ENCODE measurements at places on chromosomes 11 and 22.
A peak's percentile ranks its signal among the peaks of the same experiment; 100 is the strongest.

GRCh38 chr11:127888386-127888785 lies 699.0 kb downstream of the ETS1 start:
- no peak for DNase-seq

- no peak for DNase-seq
These were observed 235.7 kb upstream of the CADM1 start for GRCh38 chr11:115739878-115740277.

GRCh38 chr22:42022162-42022847 lies 23.7 kb downstream of the WBP2NL start:
- no peak for DNase-seq

DNA sequence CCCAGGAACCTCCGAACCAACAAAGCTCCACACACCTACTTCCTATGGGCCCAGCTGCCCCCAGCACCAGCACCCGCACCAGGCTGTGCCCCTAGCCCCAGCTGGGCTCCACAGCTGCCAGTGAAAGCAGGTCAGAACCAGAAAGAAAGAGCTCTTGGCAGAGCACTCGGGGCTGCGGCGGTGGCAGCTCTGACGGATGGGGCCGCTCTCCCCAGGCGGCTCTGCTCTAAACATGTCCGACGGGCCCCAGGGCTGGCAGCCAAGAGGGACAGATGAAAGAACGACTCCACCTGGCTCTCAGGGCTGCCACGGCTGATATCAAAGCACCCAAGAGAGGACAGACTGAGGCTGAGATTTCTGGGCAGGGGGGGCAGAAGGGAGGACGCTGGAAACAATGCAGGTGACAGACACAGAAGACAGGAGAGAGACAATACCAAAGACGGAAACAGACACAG lies 25.7 kb downstream of the LRFN4 start:
- no peak for DNase-seq

GRCh38 chr22:50547263-50547985 lies 1.7 kb downstream of the KLHDC7B start:
- no peak for DNase-seq

- no peak for DNase-seq
These were observed 138.8 kb downstream of the LRRC4C start for GRCh38 chr11:41320653-41321052.

GRCh38 chr11:114272311-114272710 lies 23.9 kb upstream of the NNMT start:
- no peak for DNase-seq

DNA sequence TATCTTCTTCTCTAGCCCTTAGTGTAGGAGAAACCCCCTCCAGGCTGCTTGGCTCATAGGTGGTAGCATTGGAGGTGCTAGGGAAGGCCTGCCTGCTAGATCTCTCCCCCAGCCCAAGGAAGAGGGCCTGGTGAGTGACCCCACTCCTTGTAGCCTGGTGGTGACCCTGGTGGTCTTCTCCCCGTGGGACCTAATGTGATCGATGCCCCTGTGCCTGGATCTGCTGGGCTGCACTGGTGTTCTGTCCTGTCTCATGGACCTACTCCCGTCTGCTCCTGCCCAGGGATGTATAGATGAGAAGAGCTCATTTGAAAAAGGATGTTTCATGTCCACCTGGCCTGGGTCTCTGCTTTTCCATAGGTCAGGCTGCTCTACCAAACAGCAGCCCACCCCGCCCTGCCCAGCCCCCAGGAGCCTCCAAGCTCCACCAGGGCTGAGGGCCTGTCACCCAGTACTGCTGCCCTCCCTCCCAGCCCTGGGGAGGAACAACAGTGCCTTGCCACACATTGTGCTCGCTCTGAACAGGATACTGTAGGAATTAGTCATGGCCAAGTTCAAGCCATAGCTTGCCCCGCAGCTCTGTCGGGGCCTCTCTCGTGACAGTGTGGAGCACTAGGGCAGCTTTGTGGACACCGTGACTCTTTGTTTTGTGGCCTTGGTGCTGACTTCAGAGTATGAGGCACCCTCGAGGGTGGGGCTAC lies 19.7 kb downstream of the SLC37A2 start:
- no peak for DNase-seq

DNA sequence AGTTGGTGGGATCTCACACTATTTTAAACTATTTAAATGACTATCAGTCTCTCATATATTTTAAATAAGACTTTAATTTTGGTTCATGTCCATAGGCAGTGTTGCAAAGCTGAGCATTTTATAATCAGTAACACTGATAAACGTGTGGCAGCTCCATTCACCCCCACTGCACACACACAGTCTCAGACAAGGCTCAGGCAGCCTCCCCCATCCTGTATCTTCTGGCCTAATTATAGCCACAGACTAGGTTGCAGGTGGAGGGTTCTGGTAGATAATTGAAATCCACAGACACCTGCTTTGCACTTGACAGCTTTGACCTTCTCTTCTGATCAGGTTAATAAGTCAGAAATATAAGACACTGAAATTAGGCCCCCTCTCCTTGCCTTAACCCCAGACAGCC lies 118.5 kb upstream of the LDLRAD3 start:
- DNase-seq: no peak

DNA sequence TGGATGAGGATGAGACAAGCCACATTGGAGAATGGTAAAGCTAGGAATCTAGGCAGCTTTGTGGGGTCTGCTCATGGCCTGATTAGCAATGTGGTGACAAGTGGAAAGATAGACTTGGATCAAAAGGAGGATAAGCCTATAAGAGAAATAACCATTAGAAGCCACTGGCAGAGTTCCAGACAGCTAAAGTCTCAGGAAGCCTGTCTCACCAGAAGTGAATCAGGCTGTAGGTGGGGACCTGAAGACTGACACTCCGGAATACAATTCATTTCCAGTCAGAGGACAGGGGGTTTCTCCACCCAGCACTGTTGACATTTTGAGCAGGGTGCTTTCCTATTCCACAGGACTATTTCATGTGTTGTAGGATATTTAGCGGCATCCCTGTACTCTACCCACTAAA lies 129.7 kb downstream of the ARHGAP42 start:
- DNase-seq: no peak

DNA sequence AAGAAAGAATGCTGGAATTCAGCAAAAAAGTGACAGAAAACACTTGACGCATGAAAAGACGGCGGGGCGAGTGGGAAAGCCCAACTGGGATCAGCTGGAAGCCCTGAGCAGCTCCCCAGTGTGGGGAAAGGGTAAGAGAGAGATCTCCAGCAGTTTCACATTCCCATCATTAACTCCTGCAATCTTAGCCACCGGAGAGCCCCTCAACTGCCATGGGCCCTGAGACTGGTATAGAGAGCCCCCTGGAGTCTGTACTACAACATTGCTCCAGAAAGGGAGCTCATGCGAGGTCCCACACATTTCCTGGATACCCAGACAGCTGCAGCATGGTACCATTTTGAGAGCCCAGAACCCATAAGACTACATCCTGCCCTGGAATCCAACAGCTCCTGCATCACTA lies 31.1 kb downstream of the MRGPRX4 start:
- DNase-seq: peak; percentile 7

- DNase-seq: no peak
These were observed 20.4 kb upstream of the LRRC55 start for GRCh38 chr11:57161351-57161750.

Measured in stimulated activated CD4-positive, alpha-beta T cell treated with anti-CD3 and anti-CD28 coated beads, Interleukin-15, amount 100 ng/mL, for 24 hours (primary cell).